NCI-H187 treated with DMSO at 0.1 percent for 48 hours (cell line): ENCODE measurements at places on chromosomes 7 and 10.

DNA sequence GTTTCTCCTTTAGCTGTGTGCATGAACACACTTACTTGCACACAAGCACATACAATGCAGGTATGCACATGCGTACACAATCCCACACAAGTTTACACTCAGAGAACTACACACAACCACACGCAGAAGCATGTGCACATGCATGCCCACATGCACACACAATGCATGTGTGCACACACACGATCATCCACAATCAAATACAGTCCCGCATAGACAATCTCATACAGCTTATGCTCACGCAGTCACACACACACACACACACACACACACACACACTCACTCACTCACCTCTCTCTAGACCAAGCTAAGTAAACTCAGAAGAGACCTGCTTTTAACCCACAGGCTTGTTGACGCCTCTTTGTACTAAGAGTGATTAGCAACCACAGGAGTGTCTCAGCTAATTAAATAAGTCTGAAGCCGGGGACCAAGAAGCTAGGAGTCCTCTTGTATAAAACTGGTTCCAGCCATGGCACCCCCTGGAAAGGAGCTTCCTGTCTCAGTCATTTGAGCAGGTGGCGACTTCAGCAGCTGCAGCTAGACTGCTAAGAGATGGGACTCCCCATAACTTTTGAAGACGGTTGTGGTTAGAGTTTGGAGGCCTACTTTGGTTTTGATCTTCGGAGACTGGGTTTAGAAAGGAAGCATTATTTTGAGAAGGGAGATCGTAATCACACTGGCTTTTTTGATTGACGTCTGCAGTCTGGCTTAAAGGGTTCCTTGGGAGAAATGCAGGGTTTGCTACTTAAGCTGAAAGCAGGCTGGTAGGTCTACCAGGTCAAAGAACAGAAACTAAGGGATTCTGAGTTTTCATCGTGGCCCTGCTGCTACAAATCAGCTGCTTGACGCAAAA is 82.3 kb upstream of the ADRB1 start:
- DNase-seq = no peak

DNA sequence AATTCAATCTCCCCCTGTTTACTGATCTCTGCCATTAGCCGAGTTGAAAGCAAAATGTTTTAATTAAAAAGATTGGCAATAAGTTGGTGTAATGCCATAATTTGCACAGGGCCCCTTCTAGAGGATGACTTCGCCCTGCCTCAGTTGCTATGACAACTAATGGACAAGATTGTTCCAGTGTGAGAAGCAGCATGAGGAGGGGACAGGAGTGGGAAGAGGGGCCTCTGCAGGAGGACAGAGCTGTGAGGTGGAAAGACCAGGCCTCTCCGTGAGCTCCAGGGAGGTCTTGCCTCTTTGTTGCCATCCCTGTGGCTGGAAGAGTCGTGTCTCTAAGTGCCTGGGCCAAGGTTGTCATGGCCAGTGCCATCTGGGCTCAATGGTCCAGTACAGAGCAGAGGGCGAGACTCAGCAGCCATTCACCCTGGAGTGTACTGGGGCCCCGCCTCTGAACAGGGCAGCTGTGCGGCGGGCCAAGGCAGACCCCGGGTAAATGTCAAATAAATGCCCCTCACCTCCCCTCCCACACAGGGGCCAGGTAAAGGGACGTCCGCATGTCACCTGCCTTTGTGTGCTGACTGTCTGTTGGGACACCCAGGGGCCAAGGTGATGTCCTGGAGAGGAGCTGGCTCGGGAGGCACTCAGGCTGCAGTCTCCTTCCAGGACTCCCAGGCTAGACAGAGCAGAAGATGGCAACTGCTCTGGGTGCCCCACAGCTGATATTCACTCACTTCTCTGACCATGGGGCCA is 97.0 kb upstream of the RET start:
- no peak for DNase-seq

DNA sequence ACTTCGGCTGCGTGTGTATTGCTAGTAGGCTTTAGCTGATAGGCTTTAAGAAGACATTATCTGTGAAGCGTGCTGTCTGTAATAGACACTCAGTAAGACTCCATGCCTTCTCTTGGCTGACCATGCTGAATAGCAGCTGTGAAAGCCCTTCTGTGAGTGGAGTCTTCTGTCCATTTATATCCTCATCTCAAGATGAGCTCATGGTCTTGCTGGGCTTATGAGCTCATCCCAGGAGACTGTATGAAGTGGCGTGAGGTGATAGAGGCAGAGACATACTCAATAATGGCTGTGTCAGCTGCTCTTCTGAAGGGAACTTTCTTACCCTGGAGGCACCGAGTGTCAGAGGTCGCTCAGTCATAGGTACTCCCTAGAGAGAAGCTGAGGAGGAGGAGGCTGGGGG is 111.5 kb downstream of the SH2D4B start:
- no peak for DNase-seq

DNA sequence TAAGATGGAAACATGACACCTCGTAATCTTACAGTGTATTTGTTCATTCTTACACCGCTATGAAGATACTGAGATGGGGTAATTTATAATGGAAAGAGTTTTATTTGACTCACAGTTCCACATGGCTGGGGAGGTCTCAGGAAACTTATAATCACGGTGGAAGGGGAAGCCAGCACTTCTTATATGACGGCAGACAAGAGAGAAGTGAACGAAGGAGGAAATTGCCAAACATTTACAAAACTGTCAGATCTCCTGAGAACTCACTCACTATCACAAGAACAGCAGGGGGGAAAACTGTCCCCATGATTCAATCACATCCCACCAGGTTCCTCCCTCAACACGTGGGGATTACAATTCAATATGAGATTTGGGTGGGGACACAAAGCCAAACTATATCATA is 282.3 kb downstream of the HGF start:
- no peak for DNase-seq

- DNase-seq = no peak
These were observed 165.5 kb downstream of the MAGI2 start for GRCh38 chr7:79287981-79288380.

DNA sequence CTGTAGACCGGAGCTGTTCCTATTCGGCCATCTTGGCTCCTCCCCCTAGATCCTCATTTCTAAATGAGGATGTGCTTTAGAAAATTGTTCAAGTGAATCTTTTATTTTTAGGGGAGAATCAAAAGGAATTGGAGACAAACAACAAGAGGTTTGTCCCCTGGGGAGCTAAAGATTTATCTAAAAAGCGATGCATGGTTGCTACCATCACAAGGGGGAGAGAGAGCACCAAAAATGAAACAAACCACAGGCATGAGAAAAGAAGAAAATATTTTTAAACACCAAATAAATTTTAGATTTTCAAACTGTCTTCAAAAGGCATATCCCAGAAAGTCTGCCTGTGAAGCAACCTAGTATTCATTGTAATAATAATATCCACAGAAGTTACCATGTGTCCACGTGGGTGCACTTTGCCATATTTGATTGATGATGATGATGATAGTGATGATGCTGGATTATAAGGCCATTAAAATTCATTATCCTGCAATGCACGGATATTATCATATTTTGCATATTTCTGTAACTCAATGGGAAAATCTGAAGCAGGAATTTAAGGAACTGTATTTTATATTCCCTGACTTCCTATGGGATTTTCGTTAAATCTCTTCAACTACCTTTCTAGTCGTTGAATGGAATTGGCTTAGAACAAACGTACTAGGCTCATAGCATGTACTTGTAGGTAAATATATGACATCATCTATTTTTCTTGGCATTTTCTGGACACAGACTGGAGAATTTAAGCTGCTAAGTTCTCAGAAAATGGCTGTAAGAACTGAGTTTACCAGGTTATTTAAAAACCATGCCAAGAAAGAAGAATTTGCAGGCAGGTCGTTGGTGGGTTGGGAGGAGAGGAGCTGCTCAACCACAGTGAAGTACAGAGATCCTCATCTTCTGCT is 171.6 kb downstream of the WDR37 start:
- DNase-seq = no peak

GRCh38 chr10:124578231-124579010 is 116.8 kb downstream of the LHPP start:
- no peak for DNase-seq

GRCh38 chr7:47762207-47762606 is 180.3 kb upstream of the TNS3 start:
- no peak for DNase-seq

DNA sequence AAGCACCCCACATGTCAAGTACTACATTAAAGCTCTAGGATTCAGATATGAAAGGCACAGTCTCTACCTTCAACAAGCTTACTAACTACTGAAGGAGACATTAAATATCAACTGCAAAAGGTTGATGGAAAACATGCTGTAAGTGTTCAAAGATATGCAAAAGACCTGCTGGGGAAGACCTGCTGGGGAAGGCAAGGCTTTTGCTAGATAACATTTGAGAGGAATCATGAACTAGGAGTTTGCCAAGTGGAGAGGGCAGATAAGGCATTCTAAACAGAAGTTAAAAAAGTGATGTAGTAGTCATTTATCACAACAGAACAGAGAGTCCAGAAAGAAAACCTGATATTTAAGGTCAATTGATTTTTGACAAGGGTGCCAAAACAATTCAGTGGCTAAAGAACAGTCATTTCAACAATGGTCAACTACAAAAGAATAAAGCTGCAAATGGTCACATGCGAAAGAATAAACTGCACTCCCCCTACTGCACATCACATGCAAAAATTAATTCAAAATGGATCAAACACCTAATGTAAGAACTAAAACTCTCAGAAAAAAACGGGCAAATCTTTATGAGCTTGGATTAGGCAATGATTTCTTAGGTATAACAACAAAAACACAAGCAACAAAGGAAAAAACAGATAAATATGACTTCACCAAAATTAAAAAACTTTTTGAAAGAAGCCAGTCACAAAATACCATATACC is 23.0 kb upstream of the MSS51 start:
- DNase-seq = no peak

DNA sequence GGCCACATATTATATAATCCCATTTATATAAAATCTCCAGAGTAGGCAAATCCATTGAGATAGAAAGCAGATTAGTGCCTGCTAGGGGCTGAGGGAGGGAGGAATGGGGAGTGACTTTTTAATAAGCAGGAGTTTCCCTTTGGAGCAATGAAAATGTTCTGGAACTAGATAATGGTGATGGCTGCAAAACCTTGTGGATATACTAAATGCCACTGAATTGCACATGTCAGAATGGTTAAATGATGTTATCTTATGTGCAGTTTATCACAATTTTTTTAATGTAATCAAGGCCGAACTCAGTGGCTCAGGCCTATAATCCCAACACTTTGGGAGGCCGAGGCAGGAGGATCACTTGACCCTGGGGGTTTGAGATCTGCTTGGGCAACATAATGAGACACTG is 145.5 kb upstream of the AUTS2 start:
- DNase-seq = no peak

DNA sequence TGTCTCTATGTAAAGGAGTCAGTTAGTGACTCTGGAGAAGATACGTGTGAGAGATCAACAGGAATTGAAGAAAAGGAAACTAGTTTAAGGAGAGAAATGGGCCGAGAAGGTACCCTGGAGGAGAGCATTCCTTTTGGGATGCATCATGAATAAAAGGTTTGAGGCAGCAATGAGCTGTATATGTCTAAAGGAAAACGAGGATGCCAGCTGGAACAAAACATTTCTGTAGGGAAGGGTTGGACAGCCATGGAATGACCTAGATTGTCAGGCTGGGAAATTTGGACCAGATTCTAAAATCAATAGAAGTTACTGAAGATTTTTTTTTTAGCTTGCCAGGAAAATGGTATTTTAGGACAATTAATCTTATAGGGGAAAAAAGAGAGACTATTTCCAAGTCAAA is 17.2 kb upstream of the MPP7 start:
- DNase-seq = no peak

DNA sequence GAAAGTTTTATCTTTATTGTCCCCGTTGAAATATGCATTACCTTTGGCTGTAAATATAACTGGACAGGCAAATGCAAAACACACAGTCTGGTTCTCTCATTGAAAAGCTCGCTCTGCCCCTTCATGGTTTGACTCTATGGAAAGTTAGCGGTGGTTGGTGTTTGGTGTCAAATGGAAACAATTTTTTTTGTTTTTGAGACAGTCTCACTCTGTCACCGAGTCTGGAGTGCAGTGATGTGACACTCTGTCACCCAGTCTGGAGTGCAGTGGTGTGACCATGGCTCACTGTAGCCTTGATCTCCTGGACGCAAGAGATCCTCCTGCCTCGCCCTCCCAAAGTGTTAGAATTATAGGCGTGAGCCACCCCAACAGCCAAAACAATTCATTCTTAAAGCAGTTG is 149.7 kb downstream of the LRRC4 start:
- no peak for DNase-seq

DNA sequence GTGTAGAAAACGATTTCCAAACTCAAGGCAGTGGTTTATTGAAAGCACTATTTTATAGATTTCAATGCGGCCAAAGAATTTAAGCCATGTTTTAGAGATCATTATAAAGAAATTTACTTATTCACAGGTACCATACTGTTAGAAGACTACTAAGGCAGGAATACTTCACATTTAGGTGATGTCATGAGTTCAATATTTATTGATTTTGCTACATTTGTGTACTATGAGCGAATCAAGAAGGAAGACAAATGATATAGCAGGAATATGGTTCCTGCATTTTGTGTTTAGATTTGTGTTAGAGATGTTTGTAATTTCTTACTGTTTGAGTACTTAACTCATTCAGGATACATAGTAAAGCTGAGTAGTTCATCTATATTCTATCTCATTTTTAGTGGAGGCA is 1.7 kb upstream of the FBXW4 start:
- no peak for DNase-seq

DNA sequence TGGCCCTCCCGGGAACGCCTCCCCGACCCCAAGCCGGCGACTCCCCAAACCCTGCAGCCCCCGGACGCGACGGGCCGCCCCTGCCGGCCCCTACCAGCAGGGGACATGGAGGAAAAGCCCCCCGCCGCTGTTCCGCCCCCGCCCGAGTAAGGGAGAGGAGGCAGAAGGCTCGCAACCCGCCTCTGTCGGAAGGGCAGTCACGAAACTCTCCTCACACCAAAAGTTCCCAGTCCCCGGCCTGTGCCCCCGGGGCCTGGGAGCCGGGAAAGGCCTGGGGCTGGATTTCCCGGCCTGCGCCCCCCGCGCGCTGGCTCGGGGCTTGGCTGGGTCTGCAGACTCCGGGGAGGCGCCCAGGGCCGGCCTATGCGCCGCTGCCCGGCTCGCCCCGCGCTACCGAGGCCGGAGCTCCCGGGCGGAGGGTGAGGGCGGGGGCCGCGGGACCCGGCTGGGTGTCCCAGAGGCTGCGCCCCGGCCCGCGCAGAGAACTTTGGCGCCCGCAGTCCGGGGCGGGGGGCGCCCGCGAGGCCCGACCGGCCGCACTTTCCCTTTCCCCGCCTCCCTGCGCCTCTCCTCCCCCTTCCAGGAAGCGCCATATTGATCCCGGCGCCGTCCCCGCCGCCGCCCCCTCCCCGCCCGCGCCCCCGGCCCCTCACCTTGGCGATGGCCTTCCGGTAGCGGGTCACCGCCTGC is 728 bp downstream of the PARD3 start:
- DNase-seq = no peak

- DNase-seq = no peak
These were observed 70.3 kb upstream of the NANOS1 start for GRCh38 chr10:118958984-118959925.
